ENCODE measurements at places on chromosomes 3 and 15.

DNA sequence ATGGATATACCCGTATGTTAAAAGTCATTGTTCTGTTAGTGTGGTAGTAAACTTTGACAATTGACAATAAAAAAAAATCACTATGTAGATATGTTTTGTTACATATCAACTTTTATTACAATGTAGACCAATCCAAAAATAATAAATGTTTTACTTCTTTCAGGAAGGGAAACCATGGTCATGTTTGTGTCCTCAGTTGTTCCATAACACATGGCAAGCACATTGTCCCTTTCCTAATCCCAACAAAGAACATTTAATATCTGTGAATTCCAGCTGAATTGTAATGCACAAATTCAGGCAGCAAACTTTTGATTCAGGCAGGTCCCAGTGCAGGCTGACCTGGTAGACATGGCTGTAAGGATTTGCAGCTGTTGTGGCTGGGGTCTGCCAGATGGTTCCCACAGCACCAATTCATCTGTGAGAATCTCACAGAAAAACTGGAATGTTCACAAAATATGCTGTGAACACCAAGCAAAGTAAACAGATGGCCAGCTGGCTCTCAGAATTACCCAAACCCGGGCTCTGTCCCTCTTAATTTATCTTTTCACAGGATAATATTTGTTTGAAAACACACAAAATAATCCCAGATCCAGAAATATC is 1.9 kb upstream of the SPG21 start:
- DNase-seq: no peak

GRCh38 chr3:66618066-66618465 is 117.2 kb upstream of the LRIG1 start:
- no peak for DNase-seq

GRCh38 chr3:26280517-26280916 is 342.1 kb upstream of the LRRC3B start:
- no peak for DNase-seq

- DNase-seq: no peak
These were observed 996.4 kb upstream of the CFAP20DC start for GRCh38 chr3:60046210-60046609.

GRCh38 chr15:77144026-77144425 is 73.1 kb upstream of the TSPAN3 start:
- DNase-seq: no peak

- no peak for DNase-seq
These were observed 49.4 kb downstream of the KLF15 start for GRCh38 chr3:126307591-126308393.

- DNase-seq: no peak
These were observed 21.9 kb downstream of the IL12A start for GRCh38 chr3:160010578-160010977.

- no peak for DNase-seq
These were observed 555.8 kb upstream of the ALCAM start for GRCh38 chr3:104810896-104811295.

GRCh38 chr3:146241523-146242240 is 9.2 kb downstream of the PLSCR4 start:
- DNase-seq: no peak

DNA sequence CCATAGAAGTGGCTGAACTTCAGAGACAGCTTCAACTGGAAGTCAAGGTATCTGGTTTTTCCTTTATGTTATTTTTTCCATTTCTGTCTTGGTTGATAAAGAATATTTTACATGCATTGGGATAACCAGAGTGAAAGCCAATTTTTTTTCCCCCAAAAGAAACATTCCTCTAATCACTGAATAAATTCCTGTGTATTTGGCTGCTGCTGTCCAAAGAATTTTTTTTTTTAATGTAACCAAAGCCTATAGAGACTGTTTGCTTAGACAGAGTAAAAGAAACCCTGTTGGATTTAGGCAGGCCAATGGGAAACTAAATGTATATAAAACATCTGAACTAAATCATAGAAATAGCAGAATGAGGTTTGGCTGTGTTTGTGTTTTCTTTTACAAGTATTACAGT is 75.2 kb downstream of the CGNL1 start:
- DNase-seq: no peak

GRCh38 chr3:7841451-7841850 is 660.2 kb upstream of the LMCD1 start:
- DNase-seq: no peak

- no peak for DNase-seq
These were observed 43.6 kb upstream of the MGLL start for GRCh38 chr3:127865941-127866340.
